Activated CD8-positive, alpha-beta T cell treated with anti-CD3 and anti-CD28 coated beads for 36 hours (primary cell): ENCODE measurements at places on chromosomes 3 and 15.
A peak's percentile ranks its signal among the peaks of the same experiment; 100 is the strongest.

DNA sequence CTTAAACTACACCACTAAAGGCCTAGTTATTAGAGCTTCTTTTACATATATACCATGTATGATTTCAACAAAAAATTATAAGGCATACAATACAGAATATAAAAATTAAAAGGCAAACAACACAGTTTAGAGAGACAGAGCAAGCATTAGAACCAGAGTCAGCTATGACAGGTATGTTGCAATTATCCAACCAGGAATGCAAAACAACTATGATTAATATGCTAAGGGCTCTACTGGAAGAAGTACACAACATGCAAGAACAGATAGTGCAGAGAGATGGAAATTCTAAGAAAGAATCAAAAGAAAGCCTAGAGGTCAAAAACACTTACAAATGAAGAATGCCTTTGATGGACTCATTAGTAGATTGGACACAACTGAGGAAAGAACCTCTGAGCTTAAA lies 39.6 kb downstream of the CCDC54 start:
- DNase-seq = no peak
- no peak overlapping the region for H3K27ac ChIP-seq
- H3K4me3 ChIP-seq = no peak overlapping the region
- peaks cover 7% of the 10 kb centered on the region for H3K27me3 ChIP-seq
- H3K36me3 ChIP-seq = no peaks in the 10 kb centered on the region

DNA sequence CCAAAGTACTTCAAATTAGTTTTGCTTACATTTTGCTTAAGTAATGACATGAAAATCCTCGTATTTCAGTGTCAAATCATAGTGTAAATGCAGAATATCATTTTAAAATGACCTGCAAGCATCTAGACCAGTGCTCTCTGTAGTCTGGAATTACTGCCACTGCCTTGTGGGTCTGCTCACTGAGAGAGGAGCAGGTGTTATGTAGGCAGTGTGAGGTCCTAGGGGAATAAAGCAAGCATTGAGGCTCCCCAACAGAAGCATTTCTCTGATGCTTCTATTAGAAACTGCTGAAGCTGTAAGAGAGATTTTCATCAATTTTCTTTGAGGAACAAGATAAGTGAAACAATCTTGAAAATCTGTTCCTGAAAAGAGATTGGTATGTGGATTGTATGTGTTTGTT lies 253.2 kb downstream of the BBX start:
- peaks cover 18% of the 10 kb centered on the region for H3K36me3 ChIP-seq
- no peaks in the 10 kb centered on the region for H3K4me1 ChIP-seq
- H3K27ac ChIP-seq = no peak overlapping the region
- H3K4me3 ChIP-seq = no peak overlapping the region
- DNase-seq = no peak

GRCh38 chr3:45139372-45140140 lies 6.6 kb downstream of the CDCP1 start:
- peaks cover 17% of the 10 kb centered on the region for H3K27me3 ChIP-seq
- H3K4me3 ChIP-seq = no peak overlapping the region
- H3K4me1 ChIP-seq = no peaks in the 10 kb centered on the region
- H3K36me3 ChIP-seq = no peaks in the 10 kb centered on the region
- no peak overlapping the region for H3K27ac ChIP-seq

- H3K4me3 ChIP-seq = no peak overlapping the region
- H3K27ac ChIP-seq = peak overlapping the region; percentile 48
- H3K4me1 ChIP-seq = peaks cover 92% of the 10 kb centered on the region
- no peak for DNase-seq
Observed at GRCh38 chr15:40048926-40049475, 10.0 kb upstream of the SRP14 start.

DNA sequence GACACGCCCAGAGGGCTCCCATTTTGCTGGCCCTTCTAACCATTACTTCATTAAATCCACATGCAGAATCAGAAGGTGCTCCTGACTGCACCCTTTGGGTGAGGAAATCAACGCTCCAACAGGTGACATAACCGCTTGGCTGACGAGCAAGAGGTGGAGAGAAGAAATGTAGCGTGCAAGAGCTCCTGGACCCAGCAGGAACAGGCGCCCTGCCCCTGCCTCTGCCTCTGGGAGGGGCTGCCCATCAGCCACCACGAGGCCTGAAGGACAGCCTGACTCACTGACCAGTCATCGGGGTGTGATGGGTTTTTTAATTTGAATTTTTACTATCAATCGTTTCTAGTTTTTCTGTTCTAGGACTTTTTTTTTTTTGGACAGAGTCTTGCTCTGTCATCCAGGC lies 218.2 kb downstream of the ADAMTS17 start:
- no peaks in the 10 kb centered on the region for H3K4me1 ChIP-seq
- H3K36me3 ChIP-seq = peaks cover 16% of the 10 kb centered on the region
- no peak overlapping the region for H3K4me3 ChIP-seq
- no peak for DNase-seq
- H3K27me3 ChIP-seq = no peaks in the 10 kb centered on the region

GRCh38 chr15:60423537-60423936 lies 25.8 kb upstream of the ANXA2 start:
- no peak overlapping the region for H3K27ac ChIP-seq
- H3K36me3 ChIP-seq = peaks cover 22% of the 10 kb centered on the region
- no peak overlapping the region for H3K4me3 ChIP-seq
- H3K27me3 ChIP-seq = no peaks in the 10 kb centered on the region
- no peak for DNase-seq

GRCh38 chr3:35908366-35909232 lies 269.3 kb downstream of the ARPP21 start:
- no peaks in the 10 kb centered on the region for H3K4me1 ChIP-seq
- H3K4me3 ChIP-seq = no peak overlapping the region
- peak; percentile 77 for DNase-seq

GRCh38 chr3:115375362-115375761 lies 228.3 kb upstream of the ZBTB20 start:
- no peaks in the 10 kb centered on the region for H3K36me3 ChIP-seq
- no peak overlapping the region for H3K27ac ChIP-seq
- DNase-seq = no peak
- H3K4me1 ChIP-seq = no peaks in the 10 kb centered on the region
- H3K4me3 ChIP-seq = no peak overlapping the region
